ENCODE measurements at places on chromosomes 12 and 14. TPM values are rescaled to one million over a fixed set of nuclear protein-coding genes. Genes with fewer than 3 reads are reported as not detected.
A peak's percentile ranks its signal among the peaks of the same experiment; 100 is the strongest.

GRCh38 chr12:26018926-26019325 lies 60.4 kb downstream of the RASSF8 start:
- no peaks in the 10 kb centered on the region for H3K27me3 ChIP-seq
- no peaks in the 10 kb centered on the region for H3K36me3 ChIP-seq
- H3K27ac ChIP-seq = no peak overlapping the region
- H3K4me1 ChIP-seq = no peaks in the 10 kb centered on the region
- H3K4me3 ChIP-seq = no peak overlapping the region

DNA sequence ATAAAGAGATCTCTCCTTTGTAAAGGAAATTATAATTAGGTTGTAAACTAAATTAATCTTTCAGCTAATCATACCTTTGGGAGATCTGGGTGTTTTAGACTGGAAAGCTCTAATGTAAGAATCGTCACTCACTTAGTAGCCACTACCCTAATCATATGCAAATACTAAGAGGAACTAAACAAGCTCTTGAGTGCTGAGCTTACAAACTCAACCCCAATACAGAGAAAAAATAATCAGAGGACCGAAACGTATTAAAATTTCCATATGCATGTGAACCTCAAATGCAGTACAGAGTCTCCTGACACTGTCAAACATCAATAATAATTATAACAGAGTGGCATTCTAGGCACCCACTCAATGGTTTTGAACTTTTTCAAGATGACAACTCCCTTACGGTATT lies 235.3 kb upstream of the FOXN3 start:
- H3K27ac ChIP-seq = no peak overlapping the region
- no peak for DNase-seq
- peaks cover 8% of the 10 kb centered on the region for H3K27me3 ChIP-seq
- no peaks in the 10 kb centered on the region for H3K36me3 ChIP-seq
- no peak overlapping the region for H3K4me3 ChIP-seq

DNA sequence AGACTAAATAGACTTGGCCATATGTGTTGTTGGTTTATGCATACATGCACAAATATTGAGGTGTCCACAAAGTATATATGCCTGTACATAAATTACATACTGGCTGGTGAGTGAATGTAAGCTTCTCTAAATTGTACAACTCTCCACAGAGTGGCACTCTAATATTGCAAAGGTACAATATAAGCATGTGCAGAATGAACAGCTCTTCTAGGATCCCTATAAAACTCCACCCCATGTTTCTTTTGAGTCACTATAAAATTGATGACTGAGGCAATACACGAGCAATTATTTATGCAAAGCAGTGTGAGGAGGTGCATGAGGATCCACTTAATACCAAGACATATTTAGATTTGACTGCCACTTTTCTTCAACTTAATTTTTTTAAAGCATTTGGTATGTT lies 172.2 kb downstream of the NAV3 start:
- H3K4me1 ChIP-seq = peaks cover 6% of the 10 kb centered on the region
- no peaks in the 10 kb centered on the region for H3K27me3 ChIP-seq
- H3K4me3 ChIP-seq = no peak overlapping the region
- H3K36me3 ChIP-seq = no peaks in the 10 kb centered on the region
- no peak for DNase-seq
- no peak overlapping the region for H3K27ac ChIP-seq

GRCh38 chr12:29025937-29026336 lies 123.1 kb upstream of the FAR2 start:
- H3K27me3 ChIP-seq = peaks cover 8% of the 10 kb centered on the region
- no peak overlapping the region for H3K4me3 ChIP-seq
- H3K36me3 ChIP-seq = no peaks in the 10 kb centered on the region
- H3K4me1 ChIP-seq = peaks cover 11% of the 10 kb centered on the region
- H3K27ac ChIP-seq = no peak overlapping the region
- no peak for DNase-seq

- H3K4me3 ChIP-seq = no peak overlapping the region
- H3K4me1 ChIP-seq = no peaks in the 10 kb centered on the region
- H3K27ac ChIP-seq = no peak overlapping the region
- DNase-seq = no peak
- H3K36me3 ChIP-seq = no peaks in the 10 kb centered on the region
Measured at GRCh38 chr12:53651737-53652136, 24.1 kb downstream of the ATP5MC2 start.

DNA sequence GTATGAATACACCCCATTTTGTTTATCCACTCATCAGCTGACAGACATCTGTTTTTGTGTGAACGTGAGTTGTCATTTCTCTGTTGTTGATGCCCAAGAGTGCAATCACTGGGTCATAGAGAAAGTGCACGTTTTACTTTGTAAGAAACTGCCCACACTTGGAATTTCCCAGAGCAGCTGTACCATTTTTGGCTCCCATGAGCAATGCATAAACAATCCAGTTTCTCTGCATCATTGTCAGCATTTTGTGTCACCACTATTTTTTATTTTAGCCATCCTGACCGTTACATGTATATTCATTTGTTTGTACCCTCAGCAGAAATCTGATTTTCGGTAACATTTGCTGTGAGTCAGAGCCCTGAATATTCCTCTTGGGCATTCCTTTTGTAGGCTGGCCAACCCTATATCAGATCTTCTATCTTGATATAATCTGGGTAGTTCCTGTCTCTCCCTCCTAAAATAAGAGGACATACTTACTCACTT lies 62.7 kb downstream of the RBM19 start:
- H3K27me3 ChIP-seq = no peaks in the 10 kb centered on the region
- no peak for DNase-seq
- no peak overlapping the region for H3K4me3 ChIP-seq
- no peaks in the 10 kb centered on the region for H3K36me3 ChIP-seq
- no peaks in the 10 kb centered on the region for H3K4me1 ChIP-seq
- H3K27ac ChIP-seq = no peak overlapping the region

GRCh38 chr12:77120156-77121085 lies 55.1 kb upstream of the E2F7 start:
- H3K27ac ChIP-seq = no peak overlapping the region
- H3K27me3 ChIP-seq = no peaks in the 10 kb centered on the region
- DNase-seq = no peak
- no peak overlapping the region for H3K4me3 ChIP-seq

DNA sequence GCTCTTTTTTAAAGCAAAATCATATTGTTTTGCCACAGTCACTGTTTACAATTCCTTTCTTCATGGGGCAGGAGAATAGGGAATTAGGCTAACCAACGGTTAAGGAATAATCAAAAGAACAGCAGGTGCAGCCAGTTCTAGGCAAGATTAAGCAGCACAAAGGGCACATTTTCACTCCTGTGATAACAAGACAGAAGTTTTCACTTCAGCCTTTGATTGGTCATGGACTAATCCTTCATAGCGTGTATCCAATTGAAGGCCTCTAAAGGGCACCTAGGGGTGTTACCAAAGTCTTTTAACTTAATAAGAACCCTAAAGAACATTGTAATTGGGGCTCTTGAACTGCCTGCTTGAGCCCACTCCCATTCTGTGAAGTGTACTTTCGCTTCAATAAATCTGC lies 206.9 kb upstream of the AMIGO2 start:
- H3K4me3 ChIP-seq = no peak overlapping the region
- no peak for DNase-seq
- peak overlapping the region; percentile 8 for H3K27ac ChIP-seq
- no peaks in the 10 kb centered on the region for H3K4me1 ChIP-seq

DNA sequence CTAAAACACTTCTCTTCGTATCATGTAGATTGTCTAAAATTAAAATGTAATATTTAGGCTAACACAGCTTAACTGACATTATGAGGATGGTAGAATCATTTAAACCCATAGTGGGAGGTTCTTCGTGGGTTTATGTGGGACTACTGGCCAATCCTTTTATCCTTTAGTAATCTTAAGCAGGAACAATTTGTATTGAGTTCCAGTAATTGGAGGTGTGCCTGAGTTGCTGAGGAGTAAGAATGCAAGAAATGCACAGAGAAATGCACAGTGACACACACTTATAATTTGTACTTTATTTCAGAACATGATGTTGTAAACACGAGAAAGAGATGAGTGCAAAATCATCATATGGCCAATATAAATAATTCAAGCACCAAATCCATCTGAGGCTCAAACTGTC lies 22.3 kb downstream of the OTOGL start:
- H3K4me3 ChIP-seq = no peak overlapping the region
- H3K36me3 ChIP-seq = no peaks in the 10 kb centered on the region
- H3K4me1 ChIP-seq = no peaks in the 10 kb centered on the region
- H3K27me3 ChIP-seq = no peaks in the 10 kb centered on the region

GRCh38 chr14:92668276-92668973 lies 80.0 kb downstream of the LGMN start:
- H3K27me3 ChIP-seq = no peaks in the 10 kb centered on the region
- no peaks in the 10 kb centered on the region for H3K4me1 ChIP-seq
- H3K4me3 ChIP-seq = no peak overlapping the region
- DNase-seq = no peak
- H3K36me3 ChIP-seq = no peaks in the 10 kb centered on the region

GRCh38 chr14:88955455-88955854 lies 131.0 kb downstream of the TTC8 start:
- H3K36me3 ChIP-seq = no peaks in the 10 kb centered on the region
- H3K27me3 ChIP-seq = no peaks in the 10 kb centered on the region
- H3K4me1 ChIP-seq = no peaks in the 10 kb centered on the region
- H3K27ac ChIP-seq = no peak overlapping the region

GRCh38 chr12:132858718-132859266 lies 28.6 kb downstream of the CHFR start:
- no peak overlapping the region for H3K4me3 ChIP-seq
- H3K27me3 ChIP-seq = no peaks in the 10 kb centered on the region
- H3K27ac ChIP-seq = no peak overlapping the region
- H3K36me3 ChIP-seq = peaks cover 55% of the 10 kb centered on the region

- H3K4me3 ChIP-seq = no peak overlapping the region
- DNase-seq = no peak
- H3K27ac ChIP-seq = no peak overlapping the region
- H3K27me3 ChIP-seq = no peaks in the 10 kb centered on the region
- no peaks in the 10 kb centered on the region for H3K36me3 ChIP-seq
Measured at GRCh38 chr14:80927083-80927989, 14.2 kb downstream of the CEP128 start.

GRCh38 chr12:90589956-90590355 lies 365.0 kb downstream of the CCER1 start:
- H3K27me3 ChIP-seq = no peaks in the 10 kb centered on the region
- DNase-seq = no peak
- no peak overlapping the region for H3K4me3 ChIP-seq
- no peaks in the 10 kb centered on the region for H3K4me1 ChIP-seq

- no peaks in the 10 kb centered on the region for H3K4me1 ChIP-seq
- peaks cover 33% of the 10 kb centered on the region for H3K27me3 ChIP-seq
- no peak for DNase-seq
- H3K4me3 ChIP-seq = no peak overlapping the region
- H3K27ac ChIP-seq = no peak overlapping the region
Measured at GRCh38 chr14:23543403-23543802, 8.2 kb downstream of the ZFHX2 start.

DNA sequence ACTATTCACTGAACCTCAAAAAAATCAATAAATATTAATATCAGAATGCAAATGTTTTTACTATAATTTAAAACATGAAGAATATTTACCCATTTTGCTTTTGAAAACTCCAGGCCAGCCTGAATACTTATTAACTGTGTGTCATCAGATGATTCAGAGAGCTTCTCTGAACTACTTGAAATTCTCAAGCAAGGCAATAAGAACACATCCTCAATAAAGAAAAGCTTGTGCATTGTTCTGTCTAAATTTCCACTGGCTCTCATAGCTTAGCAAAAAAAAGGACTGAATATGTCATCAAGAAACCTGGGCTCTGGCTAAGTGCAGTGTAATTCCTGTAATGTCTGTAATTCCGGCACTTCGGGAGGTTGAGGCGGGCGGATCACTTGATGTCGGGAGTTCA lies 194.1 kb downstream of the BTG1 start:
- H3K4me3 ChIP-seq = no peak overlapping the region
- peak overlapping the region; percentile 37 for H3K27ac ChIP-seq
- H3K36me3 ChIP-seq = no peaks in the 10 kb centered on the region
- no peaks in the 10 kb centered on the region for H3K27me3 ChIP-seq
- DNase-seq = no peak
- H3K4me1 ChIP-seq = peaks cover 23% of the 10 kb centered on the region

DNA sequence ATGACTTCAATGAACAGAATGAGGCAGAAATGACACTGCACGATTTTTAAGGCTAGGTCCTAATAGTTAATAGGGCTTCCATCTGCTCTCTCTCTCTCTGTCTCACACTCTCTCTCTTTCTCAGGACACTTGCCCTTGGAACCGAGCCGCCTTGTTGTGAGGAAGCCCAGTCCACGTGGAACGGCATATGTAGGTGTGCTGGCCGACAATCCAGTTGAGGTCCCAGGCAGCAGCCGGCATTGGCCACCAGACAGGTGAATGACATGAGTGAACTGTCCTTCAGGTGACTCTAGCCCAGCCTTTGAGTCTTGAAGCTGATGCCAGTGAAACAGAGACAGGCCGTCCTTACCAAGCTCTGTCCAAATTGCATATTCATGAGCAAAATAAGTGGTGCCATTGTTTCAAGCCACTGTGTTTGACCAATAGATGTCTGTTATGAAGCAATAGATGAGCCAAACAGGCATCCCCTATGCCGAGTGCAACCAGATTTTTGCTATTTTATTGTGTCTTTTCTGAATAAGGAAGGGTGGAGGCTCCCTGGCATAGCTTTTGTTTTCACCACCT lies 217.5 kb upstream of the LHX5 start:
- no peaks in the 10 kb centered on the region for H3K4me1 ChIP-seq
- no peaks in the 10 kb centered on the region for H3K36me3 ChIP-seq
- no peak overlapping the region for H3K4me3 ChIP-seq

DNA sequence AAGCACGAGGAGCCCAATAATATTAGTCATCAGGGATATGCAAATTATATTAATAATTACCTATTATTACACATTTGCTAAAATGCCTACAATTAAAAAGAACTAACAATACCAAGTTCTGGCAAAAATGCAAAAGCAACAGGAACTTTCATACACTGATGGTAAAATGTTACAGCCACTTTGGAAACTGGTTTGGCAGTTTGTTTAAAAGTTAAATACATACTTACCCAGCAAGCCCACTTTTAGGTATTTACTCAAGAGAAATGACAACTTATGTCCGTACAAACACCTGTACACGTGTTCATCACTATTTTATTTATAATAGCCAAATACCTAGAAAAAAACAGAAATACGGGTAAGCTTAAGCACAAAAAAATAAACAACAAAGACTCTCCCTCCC lies 17.0 kb downstream of the WDR89 start:
- no peaks in the 10 kb centered on the region for H3K36me3 ChIP-seq
- H3K4me3 ChIP-seq = no peak overlapping the region
- H3K4me1 ChIP-seq = no peaks in the 10 kb centered on the region
- H3K27me3 ChIP-seq = no peaks in the 10 kb centered on the region

GRCh38 chr14:55354500-55354899 lies 57.1 kb downstream of the ATG14 start:
- H3K27ac ChIP-seq = no peak overlapping the region
- no peaks in the 10 kb centered on the region for H3K27me3 ChIP-seq
- peaks cover 12% of the 10 kb centered on the region for H3K4me1 ChIP-seq
- peaks cover 20% of the 10 kb centered on the region for H3K36me3 ChIP-seq
- no peak overlapping the region for H3K4me3 ChIP-seq
- peak; percentile 65 for DNase-seq

GRCh38 chr12:64891629-64892028 lies 67.2 kb downstream of the TBC1D30 start:
- no peak overlapping the region for H3K4me3 ChIP-seq
- H3K27ac ChIP-seq = no peak overlapping the region
- H3K27me3 ChIP-seq = no peaks in the 10 kb centered on the region
- H3K4me1 ChIP-seq = peaks cover 16% of the 10 kb centered on the region

Gene CELA1
- total RNA-seq = not detected

Gene ASPG
- total RNA-seq = not detected

Gene MYH6
- total RNA-seq = not detected

Gene FAM181A
- total RNA-seq = not detected

Gene RFX4
- total RNA-seq = 0.27 TPM

Gene C14orf39
- not detected for total RNA-seq

Gene RPL10L
- not detected for total RNA-seq

Measured in Calu3 (cell line).